ENCODE measurements at places on chromosomes 4 and X.

DNA sequence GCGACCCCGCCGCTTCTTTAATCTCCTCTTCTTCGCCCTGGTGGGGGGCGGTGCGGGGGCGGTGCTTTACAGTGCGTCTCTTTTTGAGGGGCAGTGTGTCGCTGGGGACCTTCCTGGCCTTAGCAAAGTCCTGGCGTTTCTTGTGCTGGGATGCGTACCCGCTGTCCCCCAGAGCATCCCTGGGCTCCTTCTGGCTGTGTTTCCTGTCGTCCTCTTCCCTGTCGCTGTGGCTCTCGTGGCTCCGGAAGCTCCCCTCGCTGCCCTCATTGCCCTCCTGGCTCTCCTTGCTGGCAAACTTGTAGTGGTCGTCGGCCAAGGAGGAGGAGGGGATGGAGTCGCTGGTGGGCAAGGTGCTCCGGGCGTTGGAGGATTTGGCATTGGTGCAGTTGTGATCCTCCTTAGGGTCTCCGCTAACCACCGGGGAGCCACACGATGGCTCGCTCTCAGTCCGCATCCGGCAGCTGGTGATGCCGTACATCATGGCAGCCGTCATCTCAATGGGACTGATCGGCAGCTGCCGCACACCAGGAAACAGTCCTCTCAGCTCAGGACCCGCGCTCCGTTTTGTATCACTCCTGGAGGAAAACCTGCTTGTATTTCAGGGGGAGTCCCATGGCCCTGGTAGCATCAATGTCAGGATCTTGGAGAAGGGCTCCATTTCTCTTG, 30.4 kb upstream of the TMSB15A start:
- no peak for DNase-seq

GRCh38 chr4:182874797-182875345, 42.3 kb downstream of the DCTD start:
- DNase-seq: no peak

- no peak for DNase-seq
These were observed 158.0 kb downstream of the KCNIP4 start for GRCh38 chr4:21790438-21791029.

GRCh38 chrX:140297273-140297672, 207.6 kb downstream of the SOX3 start:
- DNase-seq: no peak

DNA sequence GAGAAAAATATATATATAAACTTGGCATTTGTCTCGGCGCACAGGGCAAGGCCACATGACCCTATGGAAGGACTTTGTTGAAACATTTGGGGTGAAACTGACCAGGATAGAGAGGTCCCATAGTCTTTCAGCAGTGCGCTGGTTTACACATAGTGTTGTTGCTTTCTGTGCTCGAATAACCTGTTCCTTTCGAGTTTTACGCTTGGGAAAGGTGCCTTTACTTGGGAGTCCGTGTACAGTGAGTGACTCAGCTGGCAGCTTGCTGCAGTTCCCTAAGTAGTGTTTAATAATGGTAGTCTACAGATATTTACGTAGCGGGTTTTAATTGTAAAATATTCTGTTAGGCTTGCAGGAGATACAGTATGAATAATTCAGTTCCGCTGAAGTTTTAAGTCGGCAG, 578 bp downstream of the APOOL start:
- no peak for DNase-seq

DNA sequence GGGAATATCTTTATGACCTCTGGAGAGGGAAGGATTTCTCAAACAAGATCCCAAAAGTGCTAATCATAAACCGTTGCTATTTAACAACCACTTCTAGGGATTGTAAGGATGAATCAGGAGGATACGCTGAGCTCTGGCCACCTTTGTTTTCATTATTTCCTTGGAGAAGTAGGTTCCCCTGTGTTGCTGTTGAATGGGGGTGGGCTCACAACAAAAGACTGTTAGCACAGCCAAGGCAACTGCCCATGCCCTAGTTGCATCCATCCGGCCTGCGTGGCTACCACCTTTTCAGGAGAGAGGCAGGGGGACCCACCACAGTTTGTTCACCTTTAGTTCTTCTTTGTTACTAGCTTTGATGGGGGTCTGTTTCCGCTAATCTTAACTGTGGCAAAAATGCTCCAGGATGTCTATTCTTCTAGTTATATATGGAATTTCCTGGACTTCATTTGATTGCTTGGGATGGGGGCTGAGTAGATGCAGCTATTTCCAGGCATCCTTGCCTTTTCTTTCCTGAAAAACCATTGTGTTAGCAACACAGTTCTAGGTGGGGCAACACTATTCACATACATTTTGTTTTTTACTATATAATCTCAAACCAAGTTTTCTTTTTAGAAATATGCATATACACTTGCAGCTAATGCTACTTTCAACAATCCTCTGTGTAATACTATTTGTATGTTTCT, 95.4 kb downstream of the KDR start:
- no peak for DNase-seq

GRCh38 chr4:37924946-37925345, 34.1 kb downstream of the TBC1D1 start:
- DNase-seq: no peak

DNA sequence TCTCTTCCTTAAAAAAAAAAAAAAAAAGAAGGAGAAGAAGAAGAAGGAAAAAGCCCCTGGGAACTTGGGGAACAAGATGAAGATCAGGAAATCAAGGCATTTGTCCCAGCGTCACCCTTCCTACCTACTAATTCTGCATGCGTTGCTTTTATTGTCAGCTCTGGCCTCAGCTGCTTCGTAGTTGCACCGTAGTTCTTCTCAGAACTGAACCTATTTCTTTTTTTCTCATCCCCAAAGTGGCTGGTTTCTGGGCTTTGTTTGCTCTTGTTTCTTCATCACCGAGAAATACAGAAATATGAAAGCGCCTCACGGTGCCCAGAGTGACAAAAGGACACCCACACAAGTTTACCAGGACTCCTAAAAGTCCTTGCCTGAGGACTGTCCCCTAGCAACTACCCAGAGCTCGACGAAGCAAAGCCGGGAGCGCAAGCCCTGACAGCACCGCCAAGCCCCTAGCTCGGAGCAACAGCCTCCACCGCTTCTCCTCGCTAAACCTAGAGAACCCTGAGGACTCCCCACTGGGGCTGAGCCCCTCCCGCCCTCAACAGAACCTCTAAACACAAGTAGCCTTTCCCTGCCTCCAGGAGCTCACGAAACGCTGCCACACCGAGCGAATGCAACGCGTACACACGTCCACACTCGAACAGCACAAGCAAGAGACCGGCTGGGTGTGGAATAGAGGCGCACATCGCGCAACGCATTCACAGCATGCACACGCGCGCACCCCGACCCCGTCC, 710 bp downstream of the PRKG2 start:
- DNase-seq: no peak

DNA sequence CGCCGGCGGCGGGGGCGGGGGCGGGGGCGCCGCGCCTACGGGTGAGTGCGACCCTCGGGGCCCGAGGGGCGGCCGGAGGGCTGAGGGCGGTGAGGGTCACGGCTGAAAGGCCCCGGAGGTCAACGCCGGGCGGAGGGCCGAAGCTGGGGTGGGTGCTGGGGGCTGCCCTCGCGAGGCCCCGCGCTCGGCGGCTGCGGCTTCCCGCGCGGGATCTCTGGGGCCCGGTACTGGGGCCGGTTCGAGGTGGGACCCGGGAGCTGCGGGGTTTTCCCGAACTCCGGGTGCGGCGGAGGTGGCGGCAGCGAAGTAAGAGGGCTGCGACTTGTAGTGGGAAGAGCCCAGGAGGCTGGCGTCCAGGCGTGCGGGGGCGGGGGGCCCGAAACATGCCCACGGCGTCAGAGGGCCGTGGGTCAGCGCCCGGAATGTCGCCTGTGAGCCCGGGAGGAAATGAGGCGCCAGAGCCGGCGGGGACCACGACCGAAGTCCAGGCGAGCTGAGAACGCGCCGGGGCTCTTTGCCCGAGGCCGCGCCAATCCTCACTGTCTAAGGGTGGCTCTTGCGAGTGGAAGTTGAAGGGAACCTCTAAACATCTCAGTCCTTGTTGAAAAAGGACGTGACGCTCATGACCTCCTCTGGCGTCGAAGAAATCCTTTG, 407 bp downstream of the IL13RA1 start:
- DNase-seq: no peak

- no peak for DNase-seq
These were observed 131.7 kb downstream of the FAM53A start for GRCh38 chr4:1552451-1552850.

GRCh38 chr4:135900956-135901355, 1631.3 kb downstream of the PCDH18 start:
- no peak for DNase-seq

DNA sequence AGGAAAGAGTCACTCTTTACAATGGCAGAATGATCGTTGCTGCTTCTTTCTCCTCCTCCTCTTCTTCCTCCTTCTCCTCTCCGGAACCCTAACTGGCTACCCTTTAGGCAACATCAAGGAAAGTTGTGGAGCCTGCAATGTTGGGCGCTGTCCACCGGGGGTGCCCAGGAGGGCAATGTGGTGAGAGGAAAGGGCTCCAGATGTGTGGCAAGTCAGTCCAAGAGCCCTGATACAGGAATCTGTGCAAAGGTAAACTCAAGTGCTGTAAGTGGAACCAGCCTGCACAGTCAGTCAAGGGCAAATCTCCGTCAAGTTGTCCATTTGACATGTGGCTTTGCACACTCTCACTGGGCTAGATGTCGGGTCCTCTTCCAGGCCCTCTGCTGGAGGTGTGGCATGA, 2.8 kb downstream of the RTL5 start:
- no peak for DNase-seq

DNA sequence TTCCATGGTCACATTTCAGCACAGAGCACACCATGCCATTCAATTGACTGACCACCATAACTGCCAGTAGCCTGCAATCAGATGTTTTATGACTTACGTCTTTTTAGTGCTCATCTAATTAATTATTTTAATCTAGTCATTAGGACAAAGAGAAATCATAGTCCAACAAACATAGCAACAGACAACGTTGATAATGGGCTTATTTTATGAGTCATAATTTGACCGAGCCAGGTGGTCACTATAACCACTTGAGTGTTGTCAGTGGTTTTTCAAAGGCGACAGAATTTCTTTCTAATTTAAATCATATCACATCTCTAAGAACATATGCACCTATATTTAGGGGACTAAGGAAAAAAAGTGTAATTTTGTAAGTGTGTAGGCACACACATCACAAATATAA, 1.9 kb downstream of the SEC24D start:
- DNase-seq: no peak

DNA sequence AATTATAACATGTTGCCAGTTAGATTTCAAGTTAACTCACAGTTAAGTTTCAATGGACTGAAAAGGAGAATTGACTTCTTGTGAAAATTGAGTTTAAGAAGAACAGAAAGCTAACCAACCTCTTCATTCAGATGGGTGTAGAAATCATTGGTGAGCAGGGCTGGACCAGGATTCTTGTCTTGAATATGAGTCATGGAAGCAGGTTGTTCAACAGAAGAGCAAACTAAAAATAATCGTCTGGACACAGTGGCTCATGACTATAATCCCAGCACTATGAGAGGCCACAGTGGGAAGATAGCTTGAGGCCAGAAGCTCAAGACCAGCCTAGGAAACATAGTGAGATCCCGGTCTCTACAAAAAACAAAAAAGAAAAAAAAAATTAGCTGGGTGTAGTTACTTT, 98.2 kb downstream of the ARSJ start:
- DNase-seq: no peak

GRCh38 chr4:101856149-101856548, 65.6 kb downstream of the BANK1 start:
- no peak for DNase-seq

- DNase-seq: no peak
These were observed 40.3 kb upstream of the ATXN3L start for GRCh38 chrX:13360146-13360545.

- no peak for DNase-seq
These were observed 1.6 kb downstream of the PRICKLE3 start for GRCh38 chrX:49184294-49185281.

DNA sequence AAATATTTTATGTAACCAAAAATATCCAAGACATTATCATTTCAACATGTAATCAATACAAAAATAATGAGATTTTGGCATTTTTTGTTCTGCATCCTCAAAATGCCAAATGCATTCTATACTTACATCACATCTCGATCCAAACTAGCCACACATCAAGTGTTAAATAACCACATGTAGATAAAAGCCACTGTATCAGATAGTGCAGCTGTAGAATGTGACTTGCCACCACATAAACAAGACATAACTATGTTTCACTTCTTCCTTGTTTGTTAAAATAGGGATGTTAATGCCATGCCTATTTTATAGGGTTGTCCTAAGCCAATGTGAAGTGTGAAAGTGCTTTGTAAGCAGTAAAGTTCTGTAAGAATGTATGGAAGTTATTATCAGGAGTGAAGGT, 20.9 kb downstream of the INTS6L start:
- no peak for DNase-seq

DNA sequence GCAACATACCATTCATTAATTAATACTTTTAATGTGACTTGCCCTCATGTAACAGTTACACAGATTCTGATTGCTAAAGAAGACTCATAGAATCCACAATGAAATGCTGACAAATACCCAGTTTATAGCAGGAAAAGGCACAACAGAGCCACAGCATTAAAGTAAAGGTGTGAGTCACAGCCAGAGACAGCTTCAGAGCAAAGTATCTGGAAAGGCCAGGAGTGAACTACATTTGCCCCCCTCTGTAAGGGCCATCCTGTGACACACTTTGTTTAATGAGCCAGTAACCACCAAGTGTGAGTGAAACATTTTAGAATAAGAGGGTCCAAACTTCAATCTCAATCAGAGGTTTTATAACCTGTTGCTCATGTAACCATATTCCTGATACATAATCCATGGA, 133.8 kb upstream of the TACR3 start:
- no peak for DNase-seq

GRCh38 chr4:87103086-87103485, 117.3 kb downstream of the KLHL8 start:
- DNase-seq: no peak

GRCh38 chrX:65045001-65045400, 68.8 kb upstream of the ZC4H2 start:
- no peak for DNase-seq

DNA sequence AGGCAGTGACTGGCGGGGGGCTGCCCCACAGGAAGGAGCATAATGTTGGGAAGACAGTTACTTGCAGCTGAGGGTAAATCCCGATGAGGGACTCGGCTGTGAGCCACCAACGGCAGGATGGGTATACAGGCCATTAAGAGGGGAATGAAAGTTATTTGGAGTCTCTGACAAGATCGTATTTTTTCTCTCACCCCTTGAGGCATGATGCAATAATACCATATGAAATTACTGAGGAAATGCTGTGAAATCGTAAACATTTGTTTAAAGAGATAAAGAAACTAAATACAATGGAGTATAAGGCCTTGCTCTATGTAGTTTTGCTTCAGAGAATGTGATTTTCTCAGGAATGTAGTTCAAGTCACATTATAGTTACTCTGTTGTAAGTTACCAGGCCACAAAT, 12.7 kb downstream of the IL1RAPL1 start:
- no peak for DNase-seq

All from stimulated activated CD8-positive, alpha-beta memory T cell treated with anti-CD3 and anti-CD28 coated beads, Interleukin-15, amount 100 ng/mL, for 4 hours (primary cell).